Heart left ventricle (tissue), 16 donors: ENCODE measurements at places on chromosomes 3 and 15. TPM values are rescaled to one million over a fixed set of nuclear protein-coding genes. Genes with fewer than 3 reads are reported as not detected.

GRCh38 chr3:105829229-105829628 is 39.6 kb downstream of the CBLB start:
- peak; percentile 23 for DNase-seq

DNA sequence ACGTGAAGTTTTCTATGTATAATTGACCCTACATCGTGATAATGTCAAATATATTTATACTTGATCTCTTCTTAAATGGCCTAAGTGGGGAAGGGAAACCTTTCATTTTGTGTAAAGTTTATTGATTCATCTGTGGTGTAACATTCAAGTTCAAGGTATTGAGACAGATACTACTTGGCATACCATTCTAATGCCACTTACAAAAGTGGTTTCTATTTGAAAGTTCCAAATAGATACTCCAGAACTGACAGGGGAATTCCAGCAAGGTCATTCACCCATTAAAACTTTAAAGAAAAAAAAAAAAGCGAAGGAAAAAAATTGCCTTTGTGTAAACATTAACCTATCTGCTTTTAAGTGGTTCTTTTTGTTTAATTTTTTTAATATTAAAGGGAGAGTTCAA is 45.3 kb upstream of the MAP3K13 start:
- no peak for DNase-seq

DNA sequence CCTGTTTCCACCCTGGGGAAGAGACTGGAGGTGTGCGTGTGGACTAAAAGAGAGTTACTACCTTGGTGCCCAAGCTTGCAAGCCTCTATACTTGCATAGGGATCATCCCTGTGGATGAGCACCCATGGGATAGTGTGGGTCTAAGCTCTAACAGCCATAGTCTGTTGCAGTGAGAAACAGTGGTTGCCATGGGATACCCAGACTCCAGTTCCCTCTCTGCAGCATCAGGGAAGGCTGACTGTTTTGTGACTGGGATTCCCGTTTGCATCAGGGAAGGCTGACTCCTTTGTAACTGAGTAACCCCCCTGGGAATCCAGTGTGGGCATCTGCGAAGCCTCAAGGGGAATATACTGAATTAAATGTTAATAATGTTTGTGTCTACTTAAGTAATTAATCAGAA is 196.1 kb downstream of the ZNF621 start:
- no peak for DNase-seq

The CATSPER2 gene
- 3.9 TPM for total RNA-seq

DNA sequence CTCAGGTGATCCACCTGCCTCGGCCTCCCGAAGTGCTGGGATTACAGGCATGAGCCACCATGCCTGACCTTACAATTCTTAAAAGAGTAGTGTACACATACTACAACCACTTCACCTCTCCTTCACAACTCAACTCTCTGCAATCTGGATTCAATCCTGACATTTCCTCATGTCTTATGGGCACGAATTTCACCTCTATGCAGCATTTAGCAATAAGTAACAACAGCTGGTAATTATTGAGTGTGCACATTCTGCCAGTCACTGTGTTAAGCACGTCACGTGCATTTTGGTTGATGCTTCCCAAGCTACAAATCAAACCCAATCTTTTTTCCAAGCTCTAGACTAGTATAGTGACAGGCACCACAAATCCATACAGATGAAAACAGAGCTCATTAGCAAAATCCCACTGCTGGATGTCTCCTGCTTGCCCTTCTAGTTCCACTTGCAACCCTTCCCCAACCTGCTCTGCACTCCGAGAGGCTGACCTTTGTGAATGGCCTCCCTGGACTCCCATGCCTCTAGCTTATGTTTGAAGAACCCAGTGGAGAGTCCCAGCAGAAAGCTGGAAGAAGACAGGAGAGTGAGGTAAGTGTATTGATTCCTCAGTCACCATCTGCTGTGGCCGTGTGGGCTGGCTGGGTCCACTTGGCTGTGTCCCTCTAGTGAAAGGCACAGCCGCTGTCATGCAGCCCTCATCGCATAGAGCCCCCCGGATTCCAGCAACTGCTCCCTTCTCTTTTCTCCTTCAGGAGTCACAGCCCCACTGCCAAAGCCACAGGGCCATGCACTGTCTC is 176.5 kb downstream of the MEX3B start:
- DNase-seq: no peak

The MNS1 gene
- 0.60 TPM for total RNA-seq

- DNase-seq: no peak
Measured at GRCh38 chr3:190048932-190049441, 71.7 kb downstream of the P3H2 start.

The GOLGA8T gene
- 2.2 TPM for total RNA-seq

GRCh38 chr3:99647081-99647480 is 8.7 kb downstream of the COL8A1 start:
- DNase-seq: no peak

The FSD2 gene
- 71.6 TPM for total RNA-seq

The CHRFAM7A gene
- total RNA-seq: 1.2 TPM

The MAGI1 gene
- total RNA-seq: 52.1 TPM
